ENCODE measurements at places on chromosomes 6 and 20. TPM values are rescaled to one million over a fixed set of nuclear protein-coding genes. Genes with fewer than 3 reads are reported as not detected.

WASF1 gene
- total RNA-seq = 25.9 TPM

GRCh38 chr20:59469267-59470252 lies 134.8 kb upstream of the PHACTR3 start:
- no peak for DNase-seq

DNA sequence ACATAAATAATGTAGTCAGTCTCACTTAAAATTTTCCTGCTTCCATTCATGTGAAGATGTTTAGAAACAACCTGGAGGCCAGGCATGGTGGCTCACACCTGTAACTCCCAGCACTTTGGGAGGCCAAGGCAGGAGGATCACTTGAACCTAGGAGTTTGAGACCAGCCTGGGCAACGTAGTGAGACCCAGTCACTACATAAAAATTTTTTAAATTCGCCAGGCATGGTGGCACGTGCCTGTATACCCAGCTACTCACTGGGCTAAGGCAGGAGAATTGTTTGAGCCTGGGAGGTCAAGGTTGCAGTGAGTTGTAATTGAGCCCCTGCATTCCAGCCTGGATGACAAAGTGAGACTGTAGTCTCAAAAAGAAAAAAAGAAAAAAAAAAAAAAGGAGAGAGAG lies 47.3 kb upstream of the E2F3 start:
- no peak for DNase-seq

GRCh38 chr6:102204351-102204750 lies 810.8 kb downstream of the GRIK2 start:
- DNase-seq = no peak

DNA sequence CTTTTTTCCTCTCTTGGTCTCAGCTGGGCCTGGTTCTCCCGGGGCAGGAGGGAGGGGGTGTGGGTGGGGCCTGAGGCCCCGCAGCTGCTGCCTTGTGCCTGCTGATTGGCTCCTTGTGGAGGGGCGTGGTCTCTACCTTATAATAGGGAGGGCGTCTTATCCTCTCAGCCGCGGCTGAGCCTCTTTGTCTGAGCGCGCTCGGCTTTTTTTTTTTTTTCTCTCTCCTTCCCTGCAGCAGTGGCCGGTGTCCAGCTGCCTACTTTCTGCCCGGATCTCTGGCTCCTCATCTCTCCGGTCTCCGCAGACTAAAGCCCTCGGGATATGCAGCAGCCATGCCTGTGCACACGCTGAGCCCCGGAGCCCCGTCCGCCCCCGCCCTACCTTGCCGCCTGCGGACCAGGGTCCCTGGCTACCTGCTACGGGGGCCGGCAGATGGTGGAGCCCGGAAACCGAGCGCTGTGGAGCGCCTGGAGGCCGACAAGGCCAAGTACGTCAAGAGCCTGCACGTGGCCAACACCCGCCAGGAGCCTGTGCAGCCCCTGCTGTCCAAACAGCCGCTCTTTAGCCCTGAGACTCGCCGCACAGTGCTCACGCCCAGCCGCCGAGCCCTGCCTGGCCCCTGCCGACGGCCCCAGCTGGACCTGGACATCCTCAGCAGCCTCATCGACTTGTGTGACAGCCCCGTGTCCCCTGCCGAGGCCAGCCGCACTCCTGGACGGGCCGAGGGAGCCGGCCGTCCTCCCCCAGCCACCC lies 11.1 kb downstream of the FAM110A start:
- DNase-seq = peak; percentile 56

DNA sequence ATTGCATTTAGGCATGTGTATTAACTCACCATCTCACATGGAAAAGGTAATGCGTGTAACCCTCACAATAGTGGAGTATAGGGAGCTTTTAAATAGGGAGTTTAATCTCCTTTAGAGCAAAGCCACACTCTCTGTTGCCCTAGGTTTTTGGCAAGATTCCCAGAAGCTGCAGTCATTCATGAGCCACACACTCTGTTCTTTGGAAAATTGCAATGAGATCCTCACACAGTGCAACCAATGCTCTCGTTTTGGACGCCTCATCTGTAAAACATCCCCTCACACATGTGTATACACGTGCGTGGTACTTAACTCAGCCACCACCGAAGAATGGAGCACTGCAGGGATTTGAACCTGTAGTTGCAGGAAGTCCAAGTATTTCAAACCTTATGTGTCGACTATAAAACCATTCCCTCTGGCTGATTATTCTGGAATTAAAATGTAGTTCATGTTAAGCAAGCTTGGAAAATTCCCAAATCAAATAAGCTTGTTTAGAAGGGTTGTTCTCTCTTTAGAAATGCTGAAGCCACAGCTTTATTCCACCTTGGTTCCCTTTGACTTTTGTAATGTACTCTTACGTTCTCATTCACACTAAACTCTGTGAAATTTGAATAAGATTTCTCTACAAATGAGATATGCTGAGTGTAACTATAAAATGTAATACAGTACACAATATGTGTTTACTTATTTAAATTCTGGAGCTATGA lies 489.8 kb upstream of the MANEA start:
- DNase-seq = peak; percentile 50

DNA sequence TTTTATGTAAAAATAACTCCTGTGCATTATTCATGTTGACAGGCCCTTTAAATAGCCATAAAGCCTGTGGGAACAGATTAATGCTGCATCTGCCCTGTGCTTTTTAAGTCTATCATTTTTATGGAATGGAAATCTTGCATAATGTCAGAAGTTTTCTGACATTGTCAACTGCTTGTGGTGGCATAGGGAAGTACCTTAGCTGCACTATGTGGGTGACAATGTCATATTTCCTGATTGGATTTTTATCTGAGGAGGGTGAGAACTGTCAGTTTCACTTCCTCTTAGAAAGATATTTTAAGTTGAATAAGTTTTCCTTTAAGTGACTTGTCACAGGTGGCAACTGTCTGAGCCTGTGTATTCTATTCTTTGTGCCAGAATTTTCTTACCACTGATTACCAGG lies 267.9 kb downstream of the PLCB1 start:
- no peak for DNase-seq

DNA sequence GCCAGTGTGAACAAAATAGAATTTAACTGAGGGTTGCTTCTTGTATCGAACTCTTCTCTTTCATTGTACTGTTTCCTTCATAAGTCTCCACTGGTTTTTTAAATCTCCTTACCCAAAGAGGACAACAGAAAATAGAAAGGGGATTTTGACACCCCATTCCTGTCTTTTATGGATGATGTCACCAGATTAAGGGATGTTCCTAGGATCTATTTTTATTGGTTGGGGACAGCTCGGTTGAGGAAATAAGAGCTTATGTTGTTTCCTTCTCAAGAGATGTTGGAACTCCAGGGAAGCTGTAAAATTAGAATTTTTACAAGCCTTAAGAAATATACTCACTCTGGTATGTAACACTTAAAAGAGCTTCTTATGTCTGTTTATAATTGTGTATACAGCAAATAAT lies 171.5 kb downstream of the PHF3 start:
- DNase-seq = no peak

- DNase-seq = no peak
Measured at GRCh38 chr6:141484711-141485110, 648.0 kb upstream of the GJE1 start.
